Activated CD4-positive, alpha-beta T cell treated with anti-CD3 and anti-CD28 coated beads, Interleukin-2, Interleukin-4, amounts not matched to agents 100 ng/mL and 50 ng/mL, durations not matched to agents 16 hours and 8 hours (primary cell): ENCODE measurements at places on chromosomes 12 and 14.

- DNase-seq: no peak
Measured at GRCh38 chr14:80956102-80956501, 681 bp downstream of the TSHR start.

DNA sequence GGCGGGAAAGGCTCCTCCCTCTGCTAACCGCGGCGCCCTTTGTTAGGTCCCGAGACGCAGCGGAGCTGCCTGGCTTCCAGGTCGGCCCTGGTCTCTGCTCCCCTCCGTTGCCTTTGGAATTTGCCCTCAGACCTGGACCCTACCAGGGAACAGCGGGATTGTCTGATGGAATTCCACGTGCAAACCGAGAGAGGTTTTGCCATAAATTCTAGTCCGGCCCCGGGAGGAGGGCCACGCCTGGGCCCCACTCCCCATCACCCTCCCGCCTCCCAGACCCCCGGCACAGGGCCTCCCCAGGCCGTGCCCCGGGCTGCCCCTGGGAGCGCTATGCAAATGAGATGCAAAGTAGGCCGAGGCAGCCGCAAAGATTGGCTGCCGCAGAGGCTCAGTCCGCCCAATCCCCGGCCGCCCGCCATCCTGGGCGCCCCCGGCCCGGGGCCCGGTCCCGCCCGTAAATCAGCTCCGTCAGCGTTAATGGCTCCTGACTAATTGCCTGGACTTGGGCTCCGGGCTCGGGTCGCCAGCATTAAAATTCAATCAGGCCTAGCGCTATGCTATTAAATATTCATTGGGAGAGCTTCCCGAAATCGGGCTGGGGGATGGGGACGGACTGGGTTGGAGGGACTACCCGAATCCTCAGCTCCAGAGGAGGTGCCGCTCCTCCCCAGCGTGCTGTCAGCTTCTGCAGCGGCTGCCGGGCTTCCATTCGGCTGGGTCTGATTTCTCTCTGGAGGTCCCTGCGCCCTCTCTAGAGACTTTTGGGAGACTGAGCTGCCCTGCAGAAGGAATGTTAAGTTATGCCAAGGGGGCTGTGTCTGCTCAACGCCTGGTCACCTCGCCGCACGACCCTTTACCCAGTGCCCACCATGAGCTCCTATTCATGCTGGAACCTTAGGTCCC lies 15.7 kb upstream of the FIGNL2 start:
- DNase-seq: no peak

- DNase-seq: no peak
Measured at GRCh38 chr12:57455374-57456144, 452 bp downstream of the INHBE start.

- no peak for DNase-seq
Measured at GRCh38 chr14:32361674-32362073, 32.6 kb downstream of the AKAP6 start.

GRCh38 chr12:130433834-130434233 lies 96.1 kb downstream of the PIWIL1 start:
- DNase-seq: no peak

- DNase-seq: peak; percentile 3
Measured at GRCh38 chr12:69196302-69197288, 42.8 kb upstream of the CPSF6 start.

- DNase-seq: peak; percentile 3
Measured at GRCh38 chr14:52741865-52742264, 11.9 kb downstream of the STYX start.

- DNase-seq: no peak
Measured at GRCh38 chr12:77681726-77682125, 149.0 kb upstream of the NAV3 start.

- no peak for DNase-seq
Measured at GRCh38 chr14:91344096-91344495, 73.5 kb downstream of the CCDC88C start.

DNA sequence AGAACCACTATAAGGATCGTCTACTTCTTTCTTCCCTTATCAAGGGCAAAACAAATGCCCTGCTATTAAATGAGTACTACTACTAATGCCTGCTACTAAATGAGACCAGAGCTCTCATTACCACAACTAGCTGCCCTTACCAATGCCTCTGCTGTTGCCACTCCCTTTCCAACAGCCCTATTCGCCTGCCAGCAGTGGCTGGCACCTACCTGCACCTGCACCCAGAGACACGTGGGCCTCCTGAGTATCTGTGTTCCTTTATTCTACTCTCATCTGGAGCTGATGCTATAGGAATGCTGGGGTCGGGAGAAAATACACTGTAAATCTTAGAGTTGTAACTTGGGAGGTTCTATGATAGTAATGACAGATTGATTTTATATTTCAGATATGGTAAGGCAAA lies 174.7 kb downstream of the SLC2A13 start:
- DNase-seq: no peak

DNA sequence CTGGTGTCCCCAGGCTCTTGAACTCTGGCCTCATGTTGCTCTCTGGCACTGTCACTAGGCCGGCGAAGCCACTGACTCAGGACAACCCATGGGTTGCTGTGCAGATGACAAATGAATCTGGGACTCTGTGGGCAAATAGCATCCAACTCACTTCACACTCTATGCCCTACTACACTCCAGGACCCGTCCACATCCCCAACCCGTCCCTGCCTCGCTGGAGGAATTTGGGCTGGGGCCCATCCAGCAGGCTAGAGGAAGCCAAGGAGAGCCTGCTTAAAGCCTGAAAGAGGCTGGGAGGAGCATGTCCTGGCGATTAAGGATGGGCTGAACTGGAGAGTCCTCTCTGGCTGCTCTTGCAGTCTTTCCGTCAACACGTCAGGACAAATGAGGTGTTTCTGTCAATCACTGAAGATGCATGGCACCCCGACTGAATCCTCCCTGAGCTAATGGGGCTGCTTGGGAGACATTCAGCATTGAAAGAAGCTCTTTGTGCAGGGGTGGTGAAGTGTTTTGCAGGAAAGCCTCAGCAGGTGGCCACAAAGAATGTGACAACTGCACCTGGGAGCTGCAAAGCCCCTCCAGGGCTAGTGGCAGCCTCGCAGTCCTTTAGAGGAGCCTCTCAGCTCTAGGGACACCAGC lies 71.7 kb downstream of the ANO2 start:
- DNase-seq: no peak

DNA sequence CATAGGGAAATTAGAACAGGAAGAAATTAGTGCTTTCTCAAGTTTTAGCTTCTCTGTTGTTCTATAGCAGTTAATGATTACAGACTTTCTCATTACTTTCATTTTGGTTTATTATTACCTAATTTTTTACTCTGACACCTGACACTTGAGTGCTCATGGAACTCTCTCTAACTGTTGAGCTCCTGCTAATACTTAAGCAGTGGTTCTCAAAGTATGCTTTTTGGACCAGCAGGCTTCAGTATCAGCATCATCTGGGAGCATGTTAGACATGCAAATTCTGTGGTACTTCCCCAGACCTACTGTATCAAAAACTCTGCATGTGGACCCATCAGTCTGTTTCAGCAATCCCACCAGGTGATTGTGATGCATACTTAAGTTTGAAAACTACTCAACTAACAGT lies 235.3 kb downstream of the CCDC91 start:
- no peak for DNase-seq

DNA sequence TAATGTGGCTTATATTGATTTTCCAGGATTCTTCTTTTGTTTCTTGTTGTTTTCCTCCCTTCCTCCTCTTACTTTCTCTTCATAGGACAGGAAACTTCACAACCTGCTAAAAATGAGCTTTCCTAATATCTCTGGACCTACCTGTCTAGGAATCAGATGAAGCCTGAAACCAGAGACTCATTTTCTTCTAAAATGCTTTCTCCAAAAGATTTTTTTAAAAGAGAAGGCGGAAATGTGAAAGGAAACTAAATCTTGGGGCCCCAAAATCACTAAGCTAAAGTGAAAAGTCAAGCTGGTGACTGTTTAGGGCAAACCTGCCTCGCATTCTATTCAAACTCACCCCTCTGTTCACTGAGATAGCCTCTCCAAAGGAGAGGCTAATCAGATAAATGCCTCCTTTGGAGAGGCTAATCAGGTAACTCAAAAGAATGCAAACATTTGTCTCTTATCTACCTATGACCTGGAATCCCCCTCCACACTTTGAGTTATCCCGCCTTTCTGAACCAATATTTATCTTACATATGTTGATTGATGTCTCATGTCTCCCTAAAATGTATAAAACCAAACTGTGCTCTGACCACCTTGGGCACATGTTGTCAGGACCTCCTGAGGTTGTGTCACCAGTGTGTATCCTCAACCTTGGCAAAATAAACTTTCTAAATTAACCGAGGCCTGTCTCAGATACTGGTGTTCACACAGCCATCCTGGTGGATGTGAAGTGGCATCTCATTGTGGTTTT lies 72.7 kb upstream of the HECTD1 start:
- DNase-seq: no peak

GRCh38 chr14:54692284-54692772 lies 125.4 kb downstream of the SAMD4A start:
- DNase-seq: no peak

- no peak for DNase-seq
Measured at GRCh38 chr14:82533351-82533750, 999.7 kb upstream of the SEL1L start.

- DNase-seq: no peak
Measured at GRCh38 chr12:116528065-116528464, 31.1 kb upstream of the MAP1LC3B2 start.

GRCh38 chr12:93679308-93679925 lies 2.2 kb downstream of the CRADD start:
- no peak for DNase-seq

DNA sequence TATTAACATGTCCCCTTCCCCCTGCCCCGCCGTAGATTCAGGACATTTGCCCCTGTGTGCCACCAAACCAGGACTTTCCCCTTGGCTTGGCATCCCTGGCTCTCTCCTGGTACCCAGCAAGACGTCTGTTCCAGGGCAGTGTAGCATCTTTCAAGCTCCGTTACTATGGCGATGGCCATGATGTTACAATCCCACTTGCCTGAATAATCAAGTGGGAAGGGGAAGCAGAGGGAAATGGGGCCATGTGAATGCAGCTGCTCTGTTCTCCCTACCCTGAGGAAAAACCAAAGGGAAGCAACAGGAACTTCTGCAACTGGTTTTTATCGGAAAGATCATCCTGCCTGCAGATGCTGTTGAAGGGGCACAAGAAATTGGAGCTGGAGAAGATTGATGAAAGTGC lies 28.9 kb downstream of the HRK start:
- DNase-seq: no peak

DNA sequence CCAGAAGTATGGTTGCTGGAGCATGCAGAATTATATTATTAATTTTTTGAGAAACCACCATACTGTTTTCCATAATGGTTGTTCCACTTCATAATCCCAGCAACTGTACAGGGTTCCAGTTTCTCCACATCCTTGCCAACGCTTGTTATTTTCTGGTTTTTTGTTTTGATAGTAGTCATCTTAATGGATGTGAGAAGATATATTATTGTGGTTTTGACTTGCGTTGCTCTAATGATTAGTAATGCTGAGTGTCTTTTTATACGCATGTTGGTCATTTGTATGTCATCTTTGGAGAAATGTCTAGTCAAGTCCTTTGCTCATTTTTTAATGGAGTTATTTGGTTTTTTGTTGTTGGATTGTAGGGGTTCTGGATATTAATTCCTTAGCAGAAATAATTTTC lies 58.1 kb downstream of the DAAM1 start:
- no peak for DNase-seq

DNA sequence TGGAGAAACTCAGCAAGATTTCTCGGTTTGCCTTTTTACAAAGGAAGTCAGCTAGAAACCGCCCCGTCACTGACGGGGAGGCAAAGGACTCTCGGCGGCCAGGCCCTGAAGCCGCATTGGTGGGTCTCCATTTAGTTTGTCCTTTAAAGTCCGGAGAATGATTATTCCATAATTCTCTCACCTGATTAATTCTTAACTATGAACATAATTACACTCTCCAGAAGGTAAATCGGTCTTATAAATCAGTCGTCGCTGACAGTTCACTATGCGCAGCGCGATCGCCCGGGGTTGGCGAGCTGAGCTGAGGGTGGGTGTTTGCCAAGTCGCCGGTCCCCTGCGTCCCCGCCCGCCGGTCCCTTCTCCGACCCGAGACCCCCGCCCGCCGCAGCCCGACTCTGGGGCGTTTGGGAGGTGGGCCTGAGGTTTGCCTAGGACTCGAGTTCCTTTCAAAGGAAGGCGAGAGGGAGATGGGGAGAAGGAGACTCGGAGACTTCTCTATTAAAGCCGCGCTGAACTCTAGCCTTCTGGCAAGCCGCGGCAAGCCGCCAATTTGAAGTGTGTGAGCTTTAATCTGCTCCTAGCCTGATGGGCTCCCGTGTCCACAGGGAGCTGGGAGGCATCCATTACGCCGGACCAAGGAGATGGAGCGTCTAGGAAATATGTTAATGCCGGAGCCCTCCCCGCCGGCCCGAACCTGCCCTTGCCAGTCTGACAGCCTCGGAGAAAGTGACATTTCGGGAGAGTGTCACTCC lies 392.9 kb downstream of the NOVA1 start:
- DNase-seq: no peak

DNA sequence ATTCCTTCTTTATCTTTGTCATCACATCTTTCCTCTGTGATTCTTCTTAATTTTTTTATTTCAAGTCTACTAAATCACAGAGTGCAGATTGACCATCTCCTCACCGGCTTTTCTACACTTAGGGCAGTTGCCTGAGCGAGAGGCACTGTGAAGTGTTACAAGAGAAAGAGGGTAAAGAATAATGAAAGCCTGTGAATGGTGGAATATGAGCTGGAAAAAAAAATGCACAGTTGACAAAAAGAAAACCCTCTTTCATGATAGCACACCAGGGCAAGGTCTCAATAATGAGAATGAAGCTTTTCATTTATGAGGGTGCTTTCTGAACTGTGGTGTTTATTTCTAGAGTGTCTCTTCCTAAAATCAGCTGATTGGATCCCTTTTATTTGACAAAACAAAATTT lies 106.2 kb upstream of the PDE3A start:
- no peak for DNase-seq

DNA sequence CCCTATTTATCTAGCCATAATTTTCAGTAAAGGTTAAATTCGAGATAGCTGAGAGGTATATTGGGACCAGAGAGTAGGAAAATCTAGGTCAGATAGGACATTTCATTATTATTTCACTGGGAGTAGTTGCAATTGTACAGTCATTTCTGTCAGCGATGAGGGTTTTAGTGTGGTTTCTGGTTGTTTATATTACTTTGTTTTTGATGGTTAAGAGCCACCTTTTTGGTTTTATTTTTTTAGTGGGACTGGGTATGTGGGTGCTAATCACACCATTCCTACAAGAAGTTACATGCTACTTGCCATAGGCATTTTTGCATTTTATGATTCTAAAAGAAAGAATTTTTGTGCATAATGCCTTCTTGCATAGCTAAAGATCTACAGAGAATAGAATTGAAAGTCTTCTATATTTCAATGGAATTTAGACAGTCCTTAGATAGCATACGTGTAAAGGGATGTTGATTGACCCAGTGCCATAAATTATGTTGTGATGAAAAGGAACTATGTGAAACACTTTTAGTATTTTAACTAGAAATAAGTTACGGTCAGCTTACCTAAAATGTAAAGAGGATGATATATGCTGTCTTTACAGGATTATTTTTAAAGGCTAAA lies 85.2 kb downstream of the KTN1 start:
- DNase-seq: peak; percentile 63
